Activated T-cell treated with anti-CD3 and anti-CD28 coated beads, Interleukin-2, amount 50 U/mL, for 4 hours (primary cell): ENCODE measurements at places on chromosomes 2 and 18. TPM values are rescaled to one million over a fixed set of nuclear protein-coding genes. Genes with fewer than 3 reads are reported as not detected.
A peak's percentile ranks its signal among the peaks of the same experiment; 100 is the strongest.

DNA sequence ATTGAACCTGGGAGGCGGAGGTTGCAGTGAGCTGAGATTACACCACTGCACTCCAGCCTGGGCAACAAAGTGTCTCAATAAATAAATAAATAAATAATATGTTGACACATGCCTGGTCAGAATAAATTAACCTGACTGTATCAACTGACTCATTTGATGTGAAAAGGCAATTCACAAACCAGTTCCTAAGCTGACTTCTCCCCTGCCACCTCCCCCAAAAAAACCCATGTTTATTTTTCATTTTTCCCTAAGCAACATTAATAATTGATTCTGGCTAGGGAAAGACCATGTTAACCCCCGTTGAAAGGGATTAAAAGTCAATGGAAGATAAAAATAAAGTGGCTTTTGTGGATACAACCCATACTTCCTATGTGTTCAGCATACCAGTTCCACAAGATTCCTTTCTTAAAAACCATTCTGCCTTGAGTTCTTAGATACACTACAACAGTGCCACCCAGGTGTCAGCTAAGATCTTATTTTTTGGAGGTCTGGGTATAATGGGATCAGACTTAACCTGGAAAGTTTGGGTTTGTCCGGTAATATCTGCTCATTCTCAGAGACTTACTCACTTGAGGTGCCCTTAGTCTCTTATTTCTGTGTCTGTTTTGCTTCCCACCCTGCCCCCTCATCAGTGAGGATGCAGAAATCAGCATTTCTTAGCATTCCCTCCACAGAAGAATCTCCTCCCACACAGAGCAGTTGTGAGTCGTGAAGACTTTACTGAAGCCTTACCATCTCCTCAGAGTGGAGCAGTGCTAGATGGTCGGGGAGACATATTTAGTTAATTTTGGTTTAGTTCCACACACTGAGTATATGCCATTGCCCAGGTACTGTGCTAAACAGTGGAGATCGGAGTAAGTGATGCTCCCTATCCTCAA, 10.1 kb upstream of the MCFD2 start:
- DNase-seq: no peak

DNA sequence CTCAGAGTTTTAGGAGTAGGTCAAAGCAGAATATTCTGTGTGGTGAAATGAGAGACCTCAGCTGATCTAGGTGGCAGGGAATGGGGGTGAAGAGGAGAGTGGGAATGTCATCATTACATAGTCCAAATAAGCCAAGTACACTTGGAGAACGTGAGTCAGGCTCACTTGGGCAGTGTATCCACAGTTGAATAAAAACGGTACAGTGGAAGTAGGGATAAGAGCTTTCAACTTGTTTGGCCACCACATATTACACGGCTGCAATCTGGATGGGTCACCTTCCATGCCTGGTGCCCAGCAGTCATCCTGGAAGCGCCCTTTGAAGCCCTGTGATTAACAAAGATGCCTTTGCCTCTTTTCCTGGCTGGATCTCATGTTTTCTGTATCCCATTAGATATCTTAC, 28.6 kb downstream of the MIB1 start:
- no peak for DNase-seq

LTBP1 gene
- 0.21 TPM for total RNA-seq

DNA sequence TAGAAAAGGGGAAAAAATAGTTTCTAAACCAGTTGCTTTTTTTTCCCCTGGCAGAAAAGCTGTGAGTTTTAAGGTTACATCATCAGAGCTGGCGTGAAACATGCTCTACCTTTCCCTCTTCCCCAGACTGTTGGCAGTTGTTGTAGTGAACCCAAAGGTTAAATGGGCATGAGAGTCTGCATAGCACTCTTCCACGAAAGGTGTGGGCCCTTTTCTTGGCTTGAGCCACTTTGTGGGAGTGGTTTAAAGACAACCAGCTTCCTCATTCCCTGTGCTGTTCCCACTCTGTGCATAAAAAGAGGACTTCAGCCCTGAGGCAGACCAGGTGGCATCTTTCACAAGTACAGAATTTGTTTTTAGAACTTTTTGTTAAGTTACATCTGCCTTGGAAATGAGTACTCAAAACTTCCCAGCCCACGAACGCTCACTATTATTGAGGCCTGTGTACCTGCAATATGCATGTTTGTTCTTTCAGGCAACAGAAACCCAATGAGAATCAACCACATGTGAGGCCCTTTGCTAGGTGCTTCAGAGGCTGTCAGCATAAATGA, 243.8 kb downstream of the BABAM2 start:
- DNase-seq: no peak

DNA sequence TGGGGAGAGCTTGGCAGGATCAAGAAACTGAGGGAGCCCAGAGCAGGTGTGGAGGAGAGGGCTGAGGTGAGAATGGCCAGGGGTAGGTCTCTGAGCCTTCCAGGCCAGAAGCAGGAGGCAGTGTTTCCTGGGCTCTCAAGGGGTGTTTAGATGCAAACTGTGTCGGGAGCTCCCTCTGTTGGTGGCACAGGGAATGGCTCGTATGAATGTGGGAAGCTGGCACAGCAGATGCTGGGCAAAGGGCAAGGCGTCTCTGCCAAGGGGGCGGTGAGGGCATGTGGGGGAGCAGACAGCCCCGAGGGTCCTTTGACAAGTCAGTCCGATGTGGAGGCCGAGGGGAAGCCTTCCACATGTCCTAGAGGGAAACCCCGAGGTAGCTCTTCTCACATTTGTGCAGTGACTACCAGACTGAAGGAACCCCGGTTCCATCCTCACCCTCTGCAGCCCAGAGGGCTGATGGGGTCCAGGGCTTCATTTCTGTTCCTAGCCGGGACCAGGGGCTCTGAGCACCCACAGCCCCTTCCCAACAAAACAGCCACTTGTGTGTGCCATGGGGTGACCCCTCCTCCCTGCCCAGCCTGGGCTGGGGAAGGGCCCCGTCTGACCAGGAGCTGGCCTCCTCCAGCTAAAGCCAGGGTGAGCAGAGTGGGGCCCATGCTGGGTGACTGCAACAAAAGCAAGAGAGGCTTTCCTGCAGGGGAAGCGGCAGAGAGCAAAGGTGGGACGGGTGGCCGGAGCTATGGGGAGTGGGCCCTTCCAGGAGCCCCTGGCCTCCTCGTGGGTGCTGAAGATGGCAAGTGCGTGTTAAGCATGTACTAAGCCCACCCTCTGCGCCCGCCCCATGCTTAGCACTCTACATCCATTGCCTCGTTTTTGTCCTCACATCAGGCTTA, 103.4 kb downstream of the SEPTIN10 start:
- peak; percentile 71 for DNase-seq

GRCh38 chr18:63225434-63225833, 94.1 kb downstream of the BCL2 start:
- no peak for DNase-seq

SPATA3 gene
- total RNA-seq: not detected

- no peak for DNase-seq
These were observed 98.6 kb upstream of the NFU1 start for GRCh38 chr2:69535817-69536241.

DNA sequence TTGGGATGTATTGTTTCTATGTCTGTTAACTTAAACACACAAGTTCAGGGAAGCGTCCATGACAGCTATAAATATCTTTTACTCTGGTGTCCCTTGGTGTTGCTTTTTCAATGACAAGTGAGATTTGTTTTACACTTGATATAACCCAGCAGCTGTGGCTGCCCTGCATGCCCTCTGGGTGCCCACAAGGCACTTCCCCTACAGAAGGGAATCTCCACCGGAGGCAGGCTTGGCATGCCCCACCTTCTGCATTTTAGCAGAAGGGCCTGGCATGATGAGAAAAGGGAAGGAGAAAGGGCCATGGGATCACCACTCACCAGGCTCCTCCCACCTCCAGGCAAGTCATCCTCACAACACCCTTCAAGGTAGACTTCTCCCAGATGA, 68.7 kb downstream of the TMEM247 start:
- no peak for DNase-seq

AQP12A gene
- total RNA-seq: not detected

GRCh38 chr2:13002536-13003331, 286.0 kb downstream of the TRIB2 start:
- DNase-seq: no peak

DNA sequence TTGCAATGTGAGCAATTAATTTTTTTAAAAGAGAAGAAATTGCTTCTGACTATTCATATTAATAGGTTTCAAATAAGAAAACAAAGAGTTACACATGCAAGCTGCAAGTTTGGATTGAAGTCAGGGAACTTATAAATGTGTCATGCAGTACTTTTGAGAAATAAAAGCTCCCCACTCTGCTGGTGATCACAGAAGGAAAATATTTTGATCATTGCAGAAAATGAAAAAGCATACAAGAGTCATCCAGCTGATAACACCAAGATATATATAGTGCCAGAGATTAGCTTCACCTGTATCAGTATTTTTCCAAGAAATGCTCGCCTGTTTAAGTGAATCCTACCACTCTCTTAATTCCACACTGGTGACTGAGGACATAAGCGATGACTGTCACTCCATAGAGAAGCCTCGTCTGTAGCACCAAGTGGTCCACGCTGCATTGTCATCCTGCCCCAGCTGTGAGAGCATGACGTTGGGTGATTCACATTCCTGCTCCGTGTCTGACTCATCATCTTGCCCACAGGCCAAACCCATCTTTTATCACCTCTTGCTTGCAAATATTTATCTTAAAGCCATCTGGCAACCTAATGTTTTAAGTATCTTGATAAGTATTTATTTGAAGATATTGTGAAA, 178.0 kb downstream of the ASXL3 start:
- DNase-seq: no peak

EFHD1 gene
- total RNA-seq: 0.35 TPM

SULT1C2 gene
- total RNA-seq: not detected

GRCh38 chr2:16744521-16744920, 78.9 kb upstream of the CYRIA start:
- no peak for DNase-seq

- no peak for DNase-seq
These were observed 146.3 kb upstream of the TTC39C start for GRCh38 chr18:23868136-23868785.

TGFA gene
- total RNA-seq: 0.33 TPM

ACVR1C gene
- total RNA-seq: 0.47 TPM

OTX1 gene
- not detected for total RNA-seq
